Lung (tissue), 17 donors: ENCODE measurements at places on chromosomes 3 and 15.

- DNase-seq = no peak
Measured at GRCh38 chr15:76150513-76150912, 90.7 kb downstream of the TMEM266 start.

- DNase-seq = no peak
Measured at GRCh38 chr15:81388436-81388770, 14.4 kb upstream of the TMC3 start.

- no peak for DNase-seq
Measured at GRCh38 chr3:11601446-11602238, 42.1 kb downstream of the VGLL4 start.

DNA sequence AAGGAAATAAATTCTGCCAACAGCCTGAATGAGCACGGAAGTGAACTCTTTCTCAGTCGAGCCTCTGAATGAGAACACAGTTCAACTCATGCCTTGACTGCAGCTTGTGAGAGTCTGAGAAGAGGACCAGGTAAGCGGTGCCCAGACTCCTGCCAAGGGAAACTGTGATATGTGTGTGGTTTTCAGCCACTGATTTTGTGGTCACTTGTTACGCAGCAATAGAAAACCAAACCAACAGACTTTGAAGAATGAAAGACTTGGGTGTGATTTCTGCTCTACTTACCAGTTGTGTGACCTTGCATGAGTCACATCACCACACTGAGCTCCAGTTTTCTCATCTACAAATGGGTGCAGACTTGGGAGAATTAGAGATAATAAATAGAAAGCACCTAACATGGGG lies 30.6 kb upstream of the FAM107A start:
- no peak for DNase-seq

- no peak for DNase-seq
Measured at GRCh38 chr3:10744098-10744465, 71.9 kb upstream of the SLC6A11 start.

DNA sequence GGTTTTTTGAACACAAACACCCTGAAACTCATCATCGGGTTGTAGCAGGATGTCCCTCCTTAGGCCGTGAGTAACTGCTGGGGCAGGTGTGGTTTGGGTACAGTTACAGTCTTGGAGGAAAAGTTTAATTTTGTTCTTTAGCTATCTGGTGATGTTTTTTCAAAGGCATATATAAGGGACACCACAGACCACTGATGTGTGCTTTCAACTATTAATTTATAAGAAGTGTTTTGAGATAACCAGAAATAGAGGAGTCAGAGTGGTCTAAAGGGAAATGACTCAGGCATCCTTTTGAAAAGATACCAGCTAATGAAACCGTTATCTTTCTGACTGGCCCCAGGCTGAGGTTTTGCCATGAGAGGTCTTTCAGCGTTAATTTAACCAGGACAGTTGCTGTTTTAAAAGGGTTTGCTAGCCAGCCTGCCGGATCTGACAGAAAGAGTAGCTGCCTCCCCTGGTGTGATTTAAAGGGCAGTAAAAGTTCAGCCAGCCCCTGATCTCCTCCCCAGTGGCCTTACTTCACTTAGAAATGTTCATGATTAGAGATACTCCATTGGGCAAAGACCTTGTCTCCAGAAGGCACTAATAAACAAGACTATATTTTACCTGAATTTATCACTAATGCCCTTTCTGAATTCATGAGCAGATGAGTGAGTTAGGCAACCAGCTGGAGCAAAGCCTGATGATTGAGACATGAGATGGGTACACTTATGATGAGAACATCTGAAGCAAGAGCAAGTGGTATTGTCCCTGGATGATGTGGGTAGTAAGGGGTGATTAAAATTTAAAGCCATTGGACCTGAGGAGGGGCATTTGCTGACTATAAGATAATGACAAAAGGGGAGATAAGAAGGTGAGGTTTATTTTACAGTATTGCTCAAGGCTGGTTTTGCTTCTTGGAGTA lies 482.5 kb upstream of the TBL1XR1 start:
- DNase-seq = peak; percentile 39

DNA sequence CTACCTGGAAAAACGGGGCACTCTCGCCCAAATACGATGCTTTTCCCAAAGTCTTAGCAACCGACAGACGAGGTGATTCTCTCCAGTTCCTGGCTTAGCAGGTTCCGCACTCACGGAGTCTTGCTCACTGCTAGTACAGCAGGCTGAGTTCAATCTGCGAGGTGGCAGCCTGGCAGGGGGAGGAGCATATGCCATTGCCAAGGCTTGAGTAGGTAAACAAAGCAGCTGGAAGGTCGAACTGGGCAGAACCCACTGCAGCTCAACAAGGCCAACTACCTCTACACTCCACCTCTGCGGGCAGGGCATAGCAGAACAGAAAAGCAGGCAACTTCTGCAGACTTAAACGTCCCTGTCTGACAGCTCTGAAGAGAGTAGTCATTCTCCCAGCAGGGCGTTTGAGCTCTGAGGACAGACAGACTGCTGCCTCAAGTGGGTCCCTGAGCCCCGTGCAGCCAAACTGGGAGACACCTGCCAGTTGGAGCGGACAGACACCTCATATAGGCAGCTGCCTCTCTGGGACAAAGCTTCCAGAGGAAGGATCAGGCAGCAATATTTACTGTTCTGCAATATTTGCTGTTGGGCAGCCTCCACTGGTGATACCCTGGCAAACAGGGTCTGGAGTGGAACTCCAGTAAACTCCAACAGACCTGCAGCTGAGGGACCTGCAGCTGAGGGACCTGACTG lies 73.4 kb upstream of the CADM2 start:
- no peak for DNase-seq

- no peak for DNase-seq
Measured at GRCh38 chr3:196774191-196774820, 34.6 kb downstream of the PAK2 start.

- no peak for DNase-seq
Measured at GRCh38 chr15:52224211-52224610, 33.0 kb upstream of the GNB5 start.

- DNase-seq = no peak
Measured at GRCh38 chr3:105214590-105214989, 152.1 kb upstream of the ALCAM start.

DNA sequence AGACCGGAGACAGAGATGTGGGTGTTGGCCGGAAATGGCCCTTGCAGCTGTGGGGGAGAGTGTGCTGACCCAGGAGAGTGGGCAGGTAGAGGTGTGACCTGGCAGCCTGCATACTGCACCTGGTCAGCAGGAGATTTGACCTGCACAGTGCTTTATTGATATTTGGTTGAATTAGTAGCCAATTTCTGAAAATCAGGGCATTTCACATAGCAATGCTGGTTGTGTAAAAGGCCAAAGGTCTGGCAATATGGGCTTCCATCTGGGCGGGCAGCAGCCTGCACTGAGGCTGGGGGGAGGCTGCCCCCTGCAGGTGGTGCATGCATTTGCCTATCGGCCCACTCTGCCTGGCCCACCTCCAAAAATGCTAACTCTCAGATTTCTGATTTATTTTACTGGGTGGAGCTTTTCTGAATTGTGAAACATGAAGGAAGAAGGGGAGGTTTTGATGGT lies 9.4 kb upstream of the MGLL start:
- no peak for DNase-seq

- no peak for DNase-seq
Measured at GRCh38 chr15:66941791-66942190, 123.6 kb upstream of the SMAD3 start.

GRCh38 chr3:177221744-177222143 lies 24.5 kb upstream of the TBL1XR1 start:
- DNase-seq = no peak

GRCh38 chr3:136914739-136915138 lies 43.0 kb upstream of the IL20RB start:
- no peak for DNase-seq

GRCh38 chr3:194383276-194383940 lies 13.9 kb upstream of the LRRC15 start:
- no peak for DNase-seq

- no peak for DNase-seq
Measured at GRCh38 chr3:158733656-158734055, 1.4 kb upstream of the RARRES1 start.

- DNase-seq = no peak
Measured at GRCh38 chr15:89004726-89005030, 83.6 kb upstream of the ABHD2 start.

DNA sequence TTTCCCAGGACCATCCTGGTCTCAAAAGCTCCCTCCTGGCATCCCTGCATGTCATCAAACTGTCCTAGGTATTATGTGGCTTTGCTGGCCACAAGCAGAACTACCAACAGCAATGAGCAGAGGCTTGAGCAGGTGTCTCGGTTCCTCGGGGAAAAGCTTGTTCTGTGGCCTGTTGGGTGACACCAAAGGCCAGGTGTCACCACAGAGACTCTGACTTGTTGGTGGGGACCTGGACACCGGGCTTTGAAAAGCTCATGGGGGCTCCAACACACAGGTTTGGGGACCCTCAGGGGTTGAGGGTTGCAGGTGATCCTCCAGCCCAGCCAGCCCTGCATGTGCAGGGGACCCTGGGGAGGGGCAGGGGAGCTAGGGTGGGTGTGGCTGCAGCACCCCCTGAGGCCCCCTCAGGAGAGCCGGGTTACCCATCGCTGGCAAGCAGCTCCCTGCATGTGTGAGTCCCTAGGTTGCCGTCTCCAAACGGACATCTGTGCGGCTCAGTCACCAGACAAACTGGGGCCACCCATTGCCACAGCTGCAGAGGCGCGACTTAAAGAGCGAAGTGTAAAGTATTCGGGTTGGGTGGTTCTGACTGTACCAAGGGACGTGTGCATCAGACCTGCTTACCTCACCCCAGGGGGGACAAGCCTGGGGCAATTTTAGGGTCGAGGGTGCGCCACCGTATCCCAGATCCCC lies 140.1 kb downstream of the CHSY1 start:
- DNase-seq = no peak

GRCh38 chr15:52118969-52119749 lies 6.6 kb upstream of the BCL2L10 start:
- DNase-seq = no peak

DNA sequence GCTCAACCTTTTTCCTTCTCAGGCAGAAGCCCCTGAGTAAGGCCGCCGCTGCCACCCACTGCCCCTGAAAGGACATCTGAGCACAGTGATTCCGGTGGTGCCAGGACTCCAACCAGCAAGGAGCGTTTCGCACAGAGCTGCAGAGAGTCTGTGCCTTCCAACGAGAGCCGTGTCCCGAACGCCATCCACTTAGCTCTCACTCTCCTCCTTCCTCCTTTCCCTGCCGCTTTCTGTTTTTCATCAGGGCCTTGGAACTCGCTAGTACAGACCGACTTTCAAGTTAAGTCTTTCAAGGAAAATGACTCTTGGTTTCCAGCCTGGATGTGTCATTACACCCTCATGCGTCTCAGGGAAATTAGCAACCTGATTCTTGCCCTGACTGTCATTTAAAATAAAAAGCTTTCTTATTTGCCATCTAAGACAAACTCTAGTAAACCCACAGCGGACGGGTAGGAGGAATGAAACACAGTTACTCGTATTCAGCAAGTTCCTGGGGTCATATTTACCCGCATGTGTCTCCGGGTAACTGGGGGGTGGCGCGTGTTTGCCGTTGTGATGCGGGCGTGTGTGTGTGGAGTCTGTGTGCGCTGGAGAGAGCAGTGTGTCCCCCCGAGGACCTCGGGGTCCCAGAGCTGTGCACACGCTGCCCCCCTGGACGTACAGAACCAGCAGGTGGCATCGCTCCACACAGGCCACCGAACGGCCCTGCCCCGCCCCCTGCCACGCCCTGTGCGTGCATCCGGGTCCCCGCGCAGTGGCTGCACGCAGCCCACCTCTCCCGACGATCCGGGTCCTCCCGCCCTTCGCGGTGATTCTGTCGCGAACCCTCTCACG lies 30.4 kb upstream of the ALDH1A3 start:
- peak; percentile 50 for DNase-seq

DNA sequence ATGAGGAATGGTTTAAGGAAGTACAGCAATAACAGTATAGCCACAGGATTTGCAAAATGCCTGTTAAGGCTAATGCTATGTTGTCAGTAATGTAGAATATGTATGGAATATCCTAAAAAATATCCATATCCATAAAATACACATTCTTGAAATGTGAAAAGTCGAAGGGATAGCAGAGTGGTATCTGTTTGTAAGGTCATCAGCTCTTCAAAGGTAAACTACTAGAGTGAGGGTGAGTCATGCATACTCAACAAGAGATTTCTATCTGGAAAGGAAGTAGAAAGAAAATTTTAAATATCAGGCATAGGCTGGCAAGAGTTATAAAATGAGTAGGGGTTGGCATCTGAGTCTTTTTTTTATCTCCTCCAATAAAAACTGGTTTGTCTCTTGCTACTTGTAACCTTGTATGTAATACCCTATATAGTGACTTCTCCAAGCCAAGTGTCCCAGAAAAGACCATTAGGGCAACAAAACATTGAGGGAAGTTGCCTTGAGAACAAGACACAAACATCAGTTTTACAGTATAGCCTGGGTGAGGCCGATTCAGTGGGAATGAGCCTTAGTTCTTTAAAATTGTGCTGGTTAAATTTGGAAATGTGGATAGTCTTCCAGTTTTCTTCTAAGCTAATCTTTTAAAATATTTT lies 103.1 kb downstream of the SPATA16 start:
- no peak for DNase-seq

GRCh38 chr3:33577173-33577572 lies 137.0 kb upstream of the UBP1 start:
- no peak for DNase-seq

- DNase-seq = no peak
Measured at GRCh38 chr15:40796512-40796911, 10.4 kb upstream of the ZFYVE19 start.

- DNase-seq = no peak
Measured at GRCh38 chr3:149252272-149252671, 30.6 kb upstream of the CP start.

DNA sequence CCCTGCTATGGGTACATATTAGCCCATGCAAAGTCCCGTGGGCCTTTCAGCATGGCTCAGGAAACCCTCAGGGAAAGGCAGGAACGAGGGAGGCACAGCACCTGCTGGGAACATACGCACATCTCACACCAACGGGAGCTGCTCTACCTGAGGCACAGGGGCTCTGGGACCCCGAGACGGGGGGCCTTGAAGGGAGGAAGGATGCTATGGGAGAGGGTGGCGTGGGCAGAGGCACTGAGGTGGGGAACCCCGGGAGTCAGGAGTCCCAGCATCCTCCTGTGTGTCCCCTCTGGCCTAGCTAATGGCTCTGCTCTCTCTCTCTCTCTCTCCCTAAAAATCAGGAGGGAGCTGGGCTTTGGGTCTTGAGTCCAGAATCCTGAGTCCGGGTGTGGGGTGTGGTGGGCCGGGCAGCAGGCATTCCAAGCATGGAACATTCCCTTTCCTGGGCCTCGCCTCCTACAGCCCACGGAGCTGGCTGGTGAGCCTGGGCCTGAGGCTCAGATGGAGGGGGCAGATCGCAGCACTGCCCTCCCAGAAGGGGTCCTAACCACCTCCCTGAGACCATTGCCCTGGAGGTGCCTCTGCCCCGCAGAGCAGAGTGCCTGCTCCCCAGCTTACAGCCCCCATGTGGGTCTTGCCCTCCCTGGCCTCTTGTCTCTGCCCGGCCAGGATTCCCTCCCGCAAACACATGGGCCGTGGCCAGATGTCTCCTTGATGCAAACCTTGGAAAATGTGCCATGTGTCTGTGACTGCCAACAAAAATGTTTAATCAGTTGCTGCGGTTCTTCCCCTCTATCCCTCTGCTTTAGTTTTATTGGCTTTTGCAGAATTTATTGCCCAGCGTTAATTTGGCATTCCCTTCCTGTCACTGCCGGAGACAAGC lies 101.6 kb downstream of the TMEM266 start:
- no peak for DNase-seq

- no peak for DNase-seq
Measured at GRCh38 chr3:37729119-37729518, 132.6 kb upstream of the CTDSPL start.
